ENCODE measurements at places on chromosomes 12 and 14.
A peak's percentile ranks its signal among the peaks of the same experiment; 100 is the strongest.

- no peak for DNase-seq
Measured at GRCh38 chr14:84250893-84251292, 1279.1 kb upstream of the FLRT2 start.

GRCh38 chr14:23326491-23327332, 5.5 kb downstream of the PABPN1 start:
- no peak for DNase-seq

- no peak for DNase-seq
Measured at GRCh38 chr12:30796313-30796780, 41.6 kb upstream of the CAPRIN2 start.

- DNase-seq = no peak
Measured at GRCh38 chr12:99066726-99067125, 421.6 kb downstream of the APAF1 start.

DNA sequence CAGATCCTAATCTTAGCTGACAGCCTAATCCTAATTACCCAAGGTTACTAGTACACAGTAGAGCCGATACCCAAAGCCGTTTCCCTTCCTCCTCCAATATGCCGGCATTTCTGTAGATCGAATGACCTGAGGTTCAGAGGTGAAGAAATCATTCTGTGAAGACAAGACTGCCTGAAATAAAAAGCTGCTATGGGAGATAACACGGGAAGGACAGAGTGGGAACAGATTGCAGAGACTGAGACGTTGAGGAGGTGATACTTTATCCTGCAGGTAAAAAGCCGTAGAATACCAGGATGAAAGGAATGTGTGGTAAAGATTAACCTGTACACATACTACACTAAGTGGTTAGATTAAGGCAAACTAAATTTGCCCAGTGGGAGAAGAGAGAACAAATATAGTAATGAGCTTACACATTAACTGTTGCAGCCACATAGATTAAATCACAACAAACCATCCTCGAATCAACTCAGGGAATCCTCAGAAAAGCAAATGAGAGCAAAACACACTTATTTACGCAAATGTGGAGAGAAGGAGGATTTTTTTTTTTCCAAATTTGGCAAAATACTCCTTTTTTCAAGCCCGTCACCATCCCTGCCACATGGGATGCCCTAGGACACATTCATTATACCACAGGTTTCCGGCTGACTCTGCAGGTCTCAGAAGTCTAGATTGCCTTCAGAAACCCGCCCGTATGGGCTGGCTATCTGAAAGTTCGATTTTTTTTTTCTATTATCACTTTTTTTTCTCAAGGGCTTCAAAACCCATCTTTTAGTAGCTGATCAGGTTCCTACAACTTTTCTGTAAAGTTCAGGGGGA, 188.0 kb downstream of the TTC8 start:
- no peak for DNase-seq

GRCh38 chr12:12651752-12652151, 40.1 kb downstream of the CREBL2 start:
- no peak for DNase-seq

GRCh38 chr12:6363330-6364043, 11.9 kb downstream of the SCNN1A start:
- peak; percentile 76 for DNase-seq

- no peak for DNase-seq
Measured at GRCh38 chr14:103504991-103505565, 17.6 kb downstream of the CKB start.

Measured in stimulated activated CD4-positive, alpha-beta T cell treated with anti-CD3 and anti-CD28 coated beads, TNF-alpha, amount 100 ng/mL, for 24 hours (primary cell).